ENCODE measurements at places on chromosomes 3 and 15.

GRCh38 chr3:66928252-66928651 is 69.9 kb upstream of the KBTBD8 start:
- DNase-seq = no peak

DNA sequence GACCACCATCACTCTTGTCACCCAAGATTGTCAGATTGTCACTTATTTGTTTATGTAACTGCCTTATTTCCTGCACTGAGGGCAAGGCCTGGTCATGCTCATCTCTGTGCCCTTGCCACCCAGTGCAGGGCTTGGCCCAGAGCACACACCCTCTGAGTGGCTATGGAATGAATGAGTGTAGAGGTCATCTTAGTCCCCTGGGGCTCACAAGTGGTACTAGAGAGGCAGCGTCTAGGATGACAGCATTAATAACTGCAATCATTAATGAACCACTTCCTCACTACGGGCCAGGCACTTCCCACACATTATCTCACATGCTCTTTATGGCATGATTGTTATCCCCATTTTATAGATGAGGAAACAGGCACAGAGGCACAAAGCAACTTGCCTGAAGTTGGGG is 117.0 kb downstream of the SMAD6 start:
- DNase-seq = no peak

DNA sequence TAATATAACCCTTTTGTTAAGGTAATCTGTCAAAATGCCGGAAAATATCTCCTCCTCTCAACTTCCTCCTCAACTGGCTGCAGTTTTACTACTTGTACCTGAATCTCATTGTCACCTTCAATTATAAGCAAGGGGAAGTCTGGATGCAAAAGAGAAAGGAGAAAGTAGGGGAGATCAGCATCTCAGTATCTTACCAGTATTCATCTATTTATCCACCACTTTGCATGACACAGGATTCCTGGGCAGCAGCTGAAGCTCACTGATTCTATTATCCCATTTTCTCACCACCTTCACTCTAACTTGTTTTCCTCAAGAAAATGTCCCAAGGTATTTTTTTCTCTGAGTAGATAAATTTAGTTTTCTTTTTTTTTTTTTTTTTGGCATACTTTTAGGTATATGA is 440.5 kb upstream of the CBLB start:
- DNase-seq = no peak

DNA sequence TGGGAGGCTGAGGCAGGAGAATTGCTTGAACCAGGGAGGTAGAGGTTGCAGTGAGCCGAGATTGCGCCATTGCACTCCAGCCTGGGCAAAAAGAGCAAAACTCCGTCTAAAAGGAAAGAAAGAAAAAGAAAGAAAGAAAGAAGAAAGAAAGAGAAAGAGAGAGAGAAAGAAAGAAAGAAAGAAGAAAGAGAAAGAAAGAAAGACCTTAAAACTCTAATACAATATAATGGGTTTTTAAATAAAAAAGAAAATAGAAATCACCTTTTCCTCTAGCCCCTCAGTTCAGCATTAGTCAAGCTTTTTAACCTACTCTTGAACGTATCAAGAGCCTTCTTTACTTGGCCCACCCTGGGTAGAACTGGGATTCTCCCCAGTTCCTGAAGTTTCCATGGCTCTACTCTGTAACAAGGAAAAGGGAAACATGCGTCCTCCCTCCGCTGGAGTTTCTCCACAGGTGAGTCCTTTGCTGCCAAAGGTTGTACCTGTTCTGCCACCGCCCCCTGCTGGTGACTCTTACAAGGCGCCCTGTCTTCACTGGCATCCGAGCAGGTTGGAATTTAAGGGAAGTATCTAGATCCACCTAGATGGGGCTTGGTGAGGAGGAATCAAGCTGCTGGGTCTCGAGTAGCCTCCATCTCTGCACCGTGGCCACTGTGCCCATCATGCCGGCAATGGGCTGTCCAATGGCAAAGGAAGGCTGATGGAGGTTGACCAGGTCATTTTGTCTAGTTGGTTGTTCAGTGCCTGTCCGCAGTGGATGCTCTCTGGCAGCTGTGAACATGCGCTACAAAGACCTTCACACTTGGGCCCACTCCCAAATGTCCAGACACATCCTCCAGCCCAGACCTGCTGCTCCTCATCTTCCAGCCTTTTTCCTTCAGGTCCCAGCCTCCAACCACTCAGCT is 20.6 kb upstream of the EPHB3 start:
- DNase-seq = peak; percentile 55

GRCh38 chr15:89408372-89409183 is 74.0 kb upstream of the POLG start:
- peak; percentile 19 for DNase-seq

DNA sequence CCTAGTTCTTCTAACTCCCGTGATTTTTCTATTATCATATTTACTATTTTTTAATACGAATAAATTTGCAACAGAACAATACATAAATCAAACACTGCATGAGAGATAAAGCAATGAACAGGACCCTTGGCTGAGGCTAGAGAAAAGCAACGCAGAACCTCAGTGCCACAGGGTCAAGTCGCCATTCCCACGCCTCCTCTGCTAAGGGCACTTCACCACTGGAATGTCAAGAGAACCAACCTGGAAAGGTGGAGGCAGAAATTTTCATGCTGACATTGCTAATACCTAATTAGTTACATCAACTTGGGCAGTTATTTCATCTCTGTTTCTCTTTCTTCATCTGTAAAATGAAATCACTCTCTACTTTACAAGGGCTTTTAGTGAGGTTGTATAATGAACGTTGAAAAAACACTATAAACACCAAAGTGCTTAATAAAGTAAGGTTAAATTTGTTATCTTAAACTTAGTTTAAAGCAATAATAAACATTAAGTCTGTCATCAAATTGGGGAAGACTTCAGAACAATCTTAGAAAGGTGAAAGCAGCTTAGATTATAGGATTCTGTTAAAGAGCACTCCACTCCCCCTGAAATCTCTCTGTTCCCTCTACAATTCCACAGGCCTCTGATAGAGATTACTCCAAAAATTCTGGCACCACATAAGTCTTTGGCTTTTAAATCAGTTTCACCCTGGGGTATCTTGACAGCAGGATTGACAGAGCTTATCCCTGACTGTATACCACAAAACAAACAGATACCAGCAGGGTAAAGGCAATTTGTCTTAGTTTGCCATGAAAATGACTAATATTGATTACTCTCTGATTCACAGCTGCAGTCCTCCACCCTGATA is 41.9 kb downstream of the PLCH1 start:
- DNase-seq = no peak

DNA sequence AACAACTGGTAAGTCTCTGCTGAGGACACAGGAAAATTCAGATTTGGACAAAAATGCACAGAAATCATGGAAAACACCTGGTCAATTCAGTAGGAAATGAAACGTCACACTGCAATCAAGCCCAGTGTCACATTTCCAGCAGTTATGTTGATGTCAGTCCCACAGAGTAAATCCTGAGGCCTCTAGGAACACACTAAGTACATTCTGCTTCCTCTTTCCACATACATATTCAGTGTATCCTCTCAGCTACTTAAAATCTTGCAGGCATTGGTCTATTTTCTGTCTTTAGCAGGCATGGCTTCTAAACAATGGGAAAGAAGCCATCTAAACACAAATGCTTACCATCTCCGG is 207.8 kb downstream of the PLCL2 start:
- DNase-seq = no peak

DNA sequence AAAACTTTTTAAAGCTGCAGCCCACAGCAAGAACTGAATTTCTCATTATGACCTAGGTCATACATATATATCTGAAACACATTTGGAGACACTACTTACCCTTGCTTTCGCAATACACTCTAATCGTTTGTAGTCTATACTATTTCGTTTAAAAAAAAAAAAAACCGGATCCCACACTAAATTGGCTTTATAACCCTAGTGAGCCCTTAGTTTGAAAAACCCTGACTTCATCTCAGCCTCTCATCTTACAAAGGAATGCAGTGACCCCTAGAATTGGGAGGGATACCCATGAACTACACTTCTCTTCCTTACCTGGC is 4.2 kb downstream of the RARRES1 start:
- no peak for DNase-seq

DNA sequence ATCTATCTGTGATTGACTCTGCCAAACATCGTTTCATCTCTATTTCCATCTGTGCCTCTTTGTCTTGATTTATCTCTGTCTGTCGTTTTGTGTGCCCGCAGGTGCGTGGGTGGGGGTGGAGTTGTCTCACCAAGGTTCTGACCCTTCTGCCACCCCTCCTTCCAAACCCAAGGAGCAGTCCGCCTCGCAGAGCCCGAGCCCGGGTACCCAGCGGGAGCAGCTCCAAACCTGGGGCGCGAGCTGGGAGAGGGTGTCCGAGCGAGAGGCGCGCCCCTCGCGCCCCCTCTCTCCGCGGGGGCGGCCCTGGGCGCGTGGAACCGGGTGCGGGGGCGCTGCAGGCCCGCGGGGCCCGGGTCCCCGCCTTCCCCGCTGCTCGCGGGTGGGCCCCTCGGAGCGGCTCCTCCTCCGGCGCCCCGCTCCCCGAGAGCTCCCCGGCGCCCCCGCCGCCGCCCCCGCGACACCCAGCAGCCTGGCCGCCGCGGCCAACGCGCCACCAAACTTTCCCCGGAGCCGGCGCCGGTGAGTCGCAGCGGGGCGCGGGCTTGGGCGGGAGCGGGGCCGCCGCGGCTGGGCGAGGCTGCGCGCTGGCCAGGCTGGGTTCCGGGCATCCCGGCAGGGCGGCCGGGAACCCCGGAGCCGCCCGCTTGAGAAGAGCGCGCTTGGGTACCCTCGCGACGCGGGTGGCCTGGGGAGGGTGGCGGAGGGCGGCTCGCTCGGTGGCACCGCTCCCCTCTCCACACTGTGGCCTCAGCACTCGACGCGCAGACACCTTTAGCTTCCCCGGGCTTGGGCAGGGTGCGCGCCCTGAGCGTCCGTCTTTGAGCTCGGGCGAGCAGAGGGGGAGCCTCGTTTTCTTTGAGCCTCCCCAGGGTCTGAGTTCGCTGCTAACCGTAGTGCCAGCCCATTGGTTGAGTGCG is at the start of gene HRH1:
Gene HRH1 (plus strand): TSS at position 458 of the 917 bp plus-strand sequence. CDS start 104,545 bp downstream, outside the sequence.
- no peak for DNase-seq

GRCh38 chr15:79682851-79683288 is 213.9 kb downstream of the MTHFS start:
- DNase-seq = peak; percentile 63

GRCh38 chr15:68595761-68596160 is 17.0 kb downstream of the CORO2B start:
- no peak for DNase-seq

- DNase-seq = no peak
These were observed 373.3 kb upstream of the THBS1 start for GRCh38 chr15:39207532-39208115.

GRCh38 chr3:66036586-66037148 is 2.1 kb downstream of the MAGI1 start:
- DNase-seq = peak; percentile 30

DNA sequence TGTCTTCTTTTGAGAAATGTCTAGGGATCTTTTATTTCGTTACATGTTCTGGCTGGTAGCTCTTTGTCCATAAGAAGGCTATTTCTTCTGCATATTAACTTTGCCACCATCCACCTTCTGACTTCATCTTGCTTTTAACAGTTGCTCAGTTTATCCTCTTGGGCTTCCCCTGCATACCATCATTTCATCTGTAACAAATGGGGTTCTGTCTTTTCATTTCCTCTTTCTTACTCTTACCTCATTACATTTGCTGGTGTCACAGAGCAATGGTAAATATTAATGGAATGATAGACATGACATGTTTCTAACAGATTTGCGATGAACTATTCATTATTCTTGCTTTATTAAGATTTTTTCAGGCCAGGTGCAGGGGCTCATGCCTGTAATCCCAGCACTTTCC is 62.4 kb downstream of the GASK1A start:
- no peak for DNase-seq

DNA sequence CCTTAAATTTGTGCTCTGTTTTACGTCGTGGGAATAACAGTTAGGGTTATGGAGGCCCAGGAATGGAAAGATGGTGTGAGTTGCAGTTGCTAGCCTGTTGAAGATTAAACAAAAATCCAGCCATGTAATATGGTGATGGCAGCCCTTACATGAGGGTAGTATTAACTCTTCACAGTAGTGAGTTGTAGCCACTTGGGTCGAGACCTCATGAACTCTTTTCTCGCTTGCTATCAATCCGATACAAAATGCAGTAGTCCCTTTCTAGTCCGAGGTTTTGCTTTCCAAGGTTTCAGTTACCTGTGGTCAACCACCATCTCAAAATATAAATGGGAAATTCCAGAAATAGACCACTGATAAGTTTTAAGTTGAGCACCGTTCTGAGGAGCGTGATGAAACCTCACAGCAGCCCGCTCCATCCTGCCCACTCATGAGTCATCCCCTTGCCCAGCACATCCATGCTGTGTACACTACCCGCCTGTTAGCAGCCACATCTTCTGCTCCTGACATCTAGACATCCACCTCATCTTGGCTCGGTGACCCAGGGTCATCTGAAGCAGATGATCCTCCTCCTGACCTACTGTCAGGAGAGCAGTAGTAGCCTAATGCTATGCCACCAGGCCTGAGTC is 177.9 kb downstream of the CDIN1 start:
- DNase-seq = peak; percentile 51

GRCh38 chr15:35256551-35256950 is 171.5 kb upstream of the NANOGP8 start:
- peak; percentile 43 for DNase-seq

DNA sequence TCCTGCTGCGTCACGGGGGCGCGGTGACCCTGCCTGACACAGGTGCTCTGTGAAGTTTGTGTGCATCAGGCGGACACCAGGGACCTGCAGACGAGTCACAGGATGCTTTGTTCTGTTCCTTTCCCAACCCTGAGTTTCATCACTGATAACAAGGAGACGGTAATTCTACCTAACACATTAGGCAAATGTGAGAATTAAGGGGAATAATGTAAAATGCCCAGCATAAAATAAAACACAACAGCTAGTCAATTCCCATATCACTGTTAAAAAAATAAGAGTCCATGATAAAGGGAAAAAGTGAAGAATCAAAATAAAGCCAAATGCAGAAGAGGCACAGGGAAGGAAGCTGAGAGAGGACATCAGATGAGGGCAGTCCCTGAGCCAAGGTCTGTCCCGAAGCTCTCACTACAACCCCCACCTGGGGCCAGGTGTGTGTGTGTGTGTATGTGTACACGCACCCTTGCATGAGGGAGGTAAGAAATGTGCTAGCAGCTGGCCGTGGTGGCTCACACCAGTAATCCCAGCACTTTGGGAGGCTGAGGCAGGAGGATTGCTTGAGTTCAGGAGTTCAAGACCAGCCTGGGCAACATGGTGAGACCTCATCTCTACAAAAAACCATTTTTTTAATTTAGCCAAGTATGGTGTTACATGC is 27.5 kb downstream of the PLA2G4D start:
- no peak for DNase-seq

DNA sequence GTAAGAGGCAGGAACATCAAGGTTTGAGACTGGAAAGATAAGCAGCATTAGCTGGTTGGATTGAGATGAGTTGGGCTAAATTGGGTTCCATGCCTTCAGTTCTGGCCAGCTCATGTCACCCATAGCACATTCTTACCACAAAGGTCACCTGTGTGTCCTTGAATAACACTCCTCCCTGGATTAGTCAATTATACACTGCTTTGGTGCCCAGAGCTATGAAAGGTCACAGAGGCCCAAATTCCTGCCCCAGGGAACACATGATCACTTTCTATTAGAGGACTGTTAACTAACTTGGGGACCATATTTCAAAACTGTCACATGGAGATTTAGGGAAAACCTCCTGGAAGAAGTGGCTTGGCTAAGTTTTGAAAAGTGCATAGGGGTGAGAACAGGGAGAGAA is 40.1 kb upstream of the XCR1 start:
- no peak for DNase-seq

- DNase-seq = no peak
These were observed 5.2 kb downstream of the GLB1 start for GRCh38 chr3:33091746-33092145.
